ENCODE measurements at places on chromosomes 7 and 10. TPM values are rescaled to one million over a fixed set of nuclear protein-coding genes. Genes with fewer than 3 reads are reported as not detected.

GRCh38 chr7:107070710-107071109 lies 26.2 kb downstream of the PRKAR2B start:
- no peak overlapping the region for H3K27ac ChIP-seq
- no peak for DNase-seq
- H3K4me1 ChIP-seq, result peaks cover 9% of the 10 kb centered on the region
- H3K27me3 ChIP-seq, result no peaks in the 10 kb centered on the region
- H3K36me3 ChIP-seq, result no peaks in the 10 kb centered on the region

Gene BUB3
- total RNA-seq, result 22.1 TPM

DNA sequence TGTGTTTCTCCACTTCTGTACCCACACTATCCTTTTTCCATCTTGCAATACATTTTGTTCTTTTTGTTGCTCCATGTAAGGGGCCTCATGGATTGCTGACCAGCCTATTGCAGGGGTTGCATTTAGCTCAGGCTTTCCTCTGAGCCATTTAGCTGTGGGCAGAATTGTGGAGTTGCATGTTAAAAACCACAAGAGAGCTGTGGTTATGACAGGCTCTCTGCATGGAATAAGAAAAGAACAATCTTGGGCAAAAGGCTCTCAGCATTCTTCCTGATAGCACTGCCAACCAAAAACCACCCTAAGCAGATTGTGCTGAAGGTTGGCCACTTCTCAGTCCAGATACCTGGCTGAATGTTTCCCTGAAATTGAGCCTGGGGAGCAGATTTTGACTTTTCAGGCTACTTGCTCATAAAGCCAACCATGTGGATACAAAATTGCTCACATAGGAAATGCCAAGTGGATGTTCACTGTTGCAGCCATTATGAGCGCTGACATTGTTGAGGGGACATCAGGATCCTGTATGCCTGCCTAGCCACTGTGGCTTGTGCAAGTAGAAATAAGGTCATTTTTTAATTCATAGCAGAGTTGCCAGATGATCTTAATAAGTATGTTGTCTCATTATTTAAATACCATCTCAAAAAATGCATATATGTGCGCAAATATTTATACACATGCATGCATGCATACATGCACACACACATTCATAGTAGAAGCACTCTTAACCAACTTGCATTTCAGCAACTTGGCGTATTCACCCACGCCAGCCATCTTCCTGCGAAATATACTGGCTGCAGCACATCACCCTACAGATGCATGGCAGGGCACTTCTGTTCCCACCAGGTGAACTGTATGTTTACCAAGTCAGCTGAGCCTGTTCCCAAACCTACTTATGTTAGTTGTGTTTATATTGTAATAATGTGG lies 695.4 kb downstream of the LRMDA start:
- DNase-seq, result no peak
- no peaks in the 10 kb centered on the region for H3K36me3 ChIP-seq
- H3K27ac ChIP-seq, result no peak overlapping the region
- no peaks in the 10 kb centered on the region for H3K4me1 ChIP-seq
- no peaks in the 10 kb centered on the region for H3K27me3 ChIP-seq

GRCh38 chr10:10994360-10994759 lies 23.3 kb upstream of the CELF2 start:
- DNase-seq, result no peak
- no peaks in the 10 kb centered on the region for H3K27me3 ChIP-seq
- no peaks in the 10 kb centered on the region for H3K36me3 ChIP-seq

DNA sequence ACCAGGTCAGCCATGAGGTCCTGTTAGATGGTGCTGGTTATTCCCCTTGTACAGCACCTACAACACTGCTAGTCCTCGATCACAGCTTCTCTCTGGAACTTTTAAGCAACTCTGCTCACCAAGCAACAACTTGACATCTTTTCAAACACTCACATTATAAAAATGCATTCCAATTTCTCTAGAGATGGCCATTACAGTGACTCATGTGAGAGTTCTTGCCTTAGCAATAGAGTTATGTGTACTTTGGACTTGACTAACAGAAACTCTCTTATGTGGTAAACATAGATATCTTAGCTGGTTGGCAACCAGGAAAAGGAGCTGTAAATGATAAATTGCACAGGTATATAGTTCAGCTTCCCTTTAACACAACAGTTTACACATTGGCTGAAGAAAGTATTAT lies 122.2 kb downstream of the PDE1C start:
- H3K36me3 ChIP-seq, result no peaks in the 10 kb centered on the region
- H3K27me3 ChIP-seq, result no peaks in the 10 kb centered on the region

DNA sequence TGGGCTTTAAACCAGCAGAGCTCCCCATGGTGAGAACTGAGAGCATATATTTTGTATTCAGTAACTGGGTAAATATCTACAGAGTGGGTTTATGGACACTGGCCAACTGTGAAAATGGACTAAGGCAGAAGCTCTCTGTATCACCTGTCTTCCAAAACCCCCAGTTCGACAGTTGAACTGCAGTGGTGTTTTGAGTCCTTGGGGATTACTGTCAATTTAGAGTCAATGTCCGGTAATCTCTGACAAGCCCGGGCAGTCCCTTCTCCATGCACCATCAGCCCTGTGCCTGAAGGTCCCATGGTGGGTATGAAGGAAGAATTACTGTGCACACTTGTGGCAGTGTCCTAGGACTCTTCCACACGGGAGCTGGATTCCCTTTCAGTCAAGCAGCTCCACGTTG lies 235.0 kb downstream of the CCSER2 start:
- H3K4me3 ChIP-seq, result no peak overlapping the region
- H3K4me1 ChIP-seq, result no peaks in the 10 kb centered on the region
- H3K27ac ChIP-seq, result no peak overlapping the region
- H3K36me3 ChIP-seq, result no peaks in the 10 kb centered on the region
